ENCODE measurements at places on chromosomes 5 and 9.

DNA sequence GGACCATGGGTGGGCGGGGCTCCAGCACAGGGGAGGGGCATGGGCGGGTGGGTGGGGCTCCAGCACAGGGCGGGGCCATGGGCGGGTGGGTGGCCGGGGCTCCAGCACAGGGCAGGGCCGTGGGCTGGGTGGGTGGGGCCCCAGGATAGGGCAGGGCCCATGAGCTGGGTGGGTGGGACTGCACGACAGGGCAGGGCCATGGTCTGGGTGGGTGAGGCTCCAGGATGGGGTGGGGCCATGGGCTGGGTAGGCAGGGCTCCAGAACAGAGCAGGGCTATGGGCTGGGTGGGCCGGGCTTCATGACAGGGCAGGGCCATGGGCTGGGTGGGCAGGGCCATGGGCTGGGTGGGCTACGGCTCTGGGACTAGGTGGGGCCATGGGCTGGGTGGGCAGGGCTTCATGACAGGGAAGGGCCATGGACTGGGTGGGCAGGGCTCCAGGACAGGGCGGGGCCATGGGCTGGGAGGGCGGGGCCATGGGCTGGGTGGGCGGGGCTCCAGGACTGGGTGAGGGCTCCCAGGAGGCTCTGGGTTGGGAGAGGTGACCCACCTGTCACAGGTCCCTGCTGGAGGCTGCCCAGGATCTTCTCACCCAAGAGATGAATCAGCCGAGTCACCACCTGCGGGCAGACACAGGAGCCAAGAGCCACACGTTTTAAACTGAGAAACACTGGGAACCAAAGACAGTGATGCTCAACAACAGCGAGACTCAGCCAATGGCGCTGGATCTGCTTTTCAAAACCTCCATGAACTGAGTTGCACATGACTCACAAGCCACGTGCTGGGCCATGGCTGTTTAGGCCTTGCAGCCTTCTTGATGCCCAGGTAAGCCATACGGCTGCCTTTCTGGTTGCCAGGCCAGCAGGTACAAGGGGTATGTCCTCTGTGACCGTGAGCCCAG lies 33.6 kb upstream of the NSMF start:
- no peak for DNase-seq

GRCh38 chr5:175464074-175464941 lies 14.1 kb upstream of the SFXN1 start:
- DNase-seq = peak; percentile 37

- no peak for DNase-seq
These were observed 1079.9 kb upstream of the C9orf72 start for GRCh38 chr9:28653216-28653615.

- DNase-seq = peak; percentile 45
These were observed 99.0 kb upstream of the SLC1A3 start for GRCh38 chr5:36507332-36507952.

DNA sequence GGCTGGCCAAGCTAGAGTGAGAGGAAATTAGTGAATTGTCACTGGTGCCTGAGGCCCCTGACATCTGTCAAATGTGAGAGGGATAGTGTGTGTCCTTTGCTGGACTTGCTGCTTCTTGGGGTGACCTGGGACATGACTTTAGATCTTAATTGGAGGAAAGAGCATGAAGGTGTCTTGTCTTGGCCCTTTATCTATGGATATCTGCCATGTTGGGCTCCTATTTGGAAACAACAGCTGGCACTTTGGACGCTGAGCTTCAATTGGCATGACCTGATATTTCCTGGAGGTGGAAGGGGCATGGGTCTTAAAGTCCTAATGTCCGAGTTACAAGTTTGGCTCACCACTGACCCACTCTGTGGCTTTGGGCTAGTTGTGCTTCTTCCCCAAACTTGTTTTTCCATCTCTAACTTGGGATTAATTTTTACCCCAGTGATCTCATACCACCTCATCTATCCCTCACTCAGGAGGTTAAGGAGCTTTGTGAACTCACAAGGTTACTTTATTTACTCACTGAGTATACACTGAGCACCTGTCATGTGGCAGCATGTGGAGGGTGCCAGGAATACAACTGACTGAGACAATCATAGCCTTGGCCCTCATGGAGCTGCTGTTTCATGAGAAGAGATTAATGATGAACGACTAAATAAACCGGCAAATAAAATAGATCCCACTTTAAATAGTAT lies 30.1 kb upstream of the CXCL14 start:
- DNase-seq = no peak

GRCh38 chr5:52996979-52997378 lies 7.8 kb downstream of the ITGA2 start:
- DNase-seq = no peak

- no peak for DNase-seq
These were observed 20.1 kb upstream of the CXCL14 start for GRCh38 chr5:135598691-135599395.

All from effector CD8-positive, alpha-beta T cell (primary cell).